Stimulated activated naive CD4-positive, alpha-beta T cell (primary cell): ENCODE measurements at places on chromosomes 13 and 19.
A peak's percentile ranks its signal among the peaks of the same experiment; 100 is the strongest.

DNA sequence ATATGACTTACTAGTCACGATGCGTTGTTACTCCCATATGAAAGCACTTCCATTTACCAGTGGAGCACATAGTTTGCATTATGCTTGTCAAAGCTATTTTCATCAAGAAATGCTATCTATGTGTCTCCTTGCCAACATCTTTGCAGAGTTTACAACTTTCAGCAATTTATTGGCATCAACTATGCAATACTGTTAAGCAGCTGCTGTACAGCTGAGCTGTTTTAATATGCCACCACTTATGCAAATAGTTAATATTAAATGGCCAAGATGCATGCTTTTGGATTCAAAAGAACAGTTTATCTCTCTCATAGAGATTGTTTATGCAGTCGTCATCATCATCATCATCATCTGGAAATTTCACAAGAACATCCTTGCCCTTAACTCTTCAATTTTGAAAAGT lies 67.9 kb upstream of the KLF5 start:
- no peak for DNase-seq

GRCh38 chr13:40732658-40733057 lies 38.3 kb downstream of the MRPS31 start:
- DNase-seq = no peak

GRCh38 chr19:58279042-58279924 lies 528 bp downstream of the ZNF8 start:
- peak; percentile 53 for DNase-seq

- peak; percentile 33 for DNase-seq
Measured at GRCh38 chr19:55255618-55256423, 3.0 kb downstream of the PPP6R1 start.

GRCh38 chr13:52954838-52955237 lies 73.8 kb upstream of the OLFM4 start:
- DNase-seq = no peak
